ENCODE measurements at places on chromosomes 12 and 14.

GRCh38 chr14:100073576-100074430, 8.6 kb downstream of the EVL start:
- no peak for DNase-seq

GRCh38 chr14:75515629-75515996, 6.7 kb upstream of the BATF start:
- peak; percentile 64 for DNase-seq

- DNase-seq, result no peak
These were observed 123.1 kb downstream of the SRGAP1 start for GRCh38 chr12:63967358-63968145.

DNA sequence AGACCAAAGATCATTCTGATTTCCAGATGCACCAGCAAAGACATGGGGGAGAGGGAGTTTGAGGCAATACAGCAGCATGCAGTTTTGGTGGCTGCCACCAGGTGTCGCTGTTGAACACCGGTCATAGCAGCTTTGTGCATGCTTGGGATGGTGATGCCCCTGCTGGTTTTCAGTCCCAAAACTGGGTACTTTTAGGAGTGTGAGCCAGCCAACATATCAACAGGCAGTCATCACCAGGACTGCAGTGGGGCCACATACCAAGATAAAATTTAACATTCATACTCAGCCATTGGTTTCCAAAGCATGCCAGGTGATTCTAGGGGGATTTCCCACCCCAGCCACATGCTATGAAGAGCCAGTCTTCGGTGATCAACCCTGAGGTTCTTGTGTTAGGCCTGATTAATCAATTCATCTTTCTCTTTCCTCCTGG, 64.2 kb downstream of the PHETA1 start:
- peak; percentile 28 for DNase-seq

DNA sequence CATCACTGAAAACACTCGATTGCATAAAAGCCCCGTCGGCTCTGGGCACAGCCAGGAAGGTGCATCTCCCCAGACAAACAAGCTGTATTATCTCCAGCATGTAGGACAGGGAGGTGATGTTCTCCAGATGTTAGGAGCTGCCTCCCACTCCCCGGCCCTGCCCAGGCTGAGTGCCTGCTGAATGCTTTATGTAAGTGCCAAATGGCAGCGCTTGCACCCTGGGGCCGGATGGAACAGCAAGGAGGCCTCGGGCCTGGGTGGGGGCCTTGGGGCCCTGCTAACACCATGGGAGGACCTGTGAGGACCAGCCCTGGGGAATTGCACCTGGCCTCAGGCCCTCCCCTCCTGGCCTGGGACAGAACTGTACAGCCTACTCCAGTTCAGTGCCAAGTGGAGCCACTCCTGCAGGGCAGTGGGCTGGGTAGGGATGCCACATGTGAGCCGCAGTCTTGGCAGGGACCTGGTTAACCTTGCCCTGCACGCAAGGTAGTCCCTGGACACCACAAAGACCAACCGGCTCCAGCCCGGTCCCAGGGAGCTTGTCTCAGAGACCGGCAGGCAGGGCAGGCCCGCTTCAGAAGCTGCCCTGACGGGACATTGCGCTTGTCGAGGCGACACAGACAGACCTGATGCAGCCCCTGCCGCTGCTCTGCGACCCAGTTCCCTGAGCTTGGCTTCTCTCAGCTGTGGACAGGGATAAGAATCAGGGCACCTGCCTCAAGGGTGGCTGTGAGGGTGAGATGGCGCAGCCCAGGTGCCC, 35.3 kb upstream of the PPP1R13B start:
- no peak for DNase-seq

- DNase-seq, result no peak
These were observed 4.2 kb upstream of the XPOT start for GRCh38 chr12:64400041-64400440.
